Psoas muscle (tissue), 8 donors: ENCODE measurements at places on chromosomes 7 and 10. TPM values are rescaled to one million over a fixed set of nuclear protein-coding genes. Genes with fewer than 3 reads are reported as not detected.

DNA sequence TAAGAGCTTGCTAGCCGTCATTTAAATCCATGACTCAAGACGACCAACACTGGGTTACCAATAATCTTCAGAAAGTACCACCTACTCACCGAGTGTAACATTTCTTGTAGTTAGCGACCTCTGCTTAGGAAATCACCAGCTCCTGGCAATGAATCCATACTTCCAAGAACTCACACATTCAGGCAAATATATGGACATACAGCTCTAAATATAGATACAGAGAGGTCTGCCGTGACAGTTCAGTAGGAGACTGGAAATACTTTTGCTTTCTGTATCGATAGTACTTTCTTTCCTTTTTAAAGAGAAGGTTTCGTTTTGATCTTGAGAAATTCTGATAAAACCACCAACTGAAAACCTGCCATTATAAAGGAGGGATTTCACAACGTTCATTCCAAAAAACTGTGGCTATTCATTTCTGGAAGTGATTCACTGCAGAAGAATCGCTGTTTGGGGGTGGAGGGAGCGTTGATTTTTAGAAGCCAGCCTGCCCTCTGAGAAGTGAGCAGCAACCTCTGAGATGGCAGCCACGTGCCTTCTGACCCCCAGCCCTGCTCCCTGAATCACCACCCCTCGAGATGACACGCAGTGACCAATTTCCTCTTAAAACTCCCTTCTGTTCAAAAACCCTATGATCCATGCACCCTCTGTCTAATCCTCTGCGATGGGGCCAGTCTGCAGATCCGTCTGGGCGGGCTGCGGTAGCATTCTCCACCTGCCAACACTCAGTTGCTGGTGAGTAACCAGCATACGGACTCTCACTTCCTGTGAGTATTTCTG, 179.0 kb upstream of the KLF14 start:
- peak; percentile 82 for DNase-seq

- no peak for DNase-seq
These were observed 55.7 kb downstream of the CUBN start for GRCh38 chr10:17073725-17074540.

GRCh38 chr10:118827466-118828155, 72.8 kb upstream of the CACUL1 start:
- no peak for DNase-seq

DNA sequence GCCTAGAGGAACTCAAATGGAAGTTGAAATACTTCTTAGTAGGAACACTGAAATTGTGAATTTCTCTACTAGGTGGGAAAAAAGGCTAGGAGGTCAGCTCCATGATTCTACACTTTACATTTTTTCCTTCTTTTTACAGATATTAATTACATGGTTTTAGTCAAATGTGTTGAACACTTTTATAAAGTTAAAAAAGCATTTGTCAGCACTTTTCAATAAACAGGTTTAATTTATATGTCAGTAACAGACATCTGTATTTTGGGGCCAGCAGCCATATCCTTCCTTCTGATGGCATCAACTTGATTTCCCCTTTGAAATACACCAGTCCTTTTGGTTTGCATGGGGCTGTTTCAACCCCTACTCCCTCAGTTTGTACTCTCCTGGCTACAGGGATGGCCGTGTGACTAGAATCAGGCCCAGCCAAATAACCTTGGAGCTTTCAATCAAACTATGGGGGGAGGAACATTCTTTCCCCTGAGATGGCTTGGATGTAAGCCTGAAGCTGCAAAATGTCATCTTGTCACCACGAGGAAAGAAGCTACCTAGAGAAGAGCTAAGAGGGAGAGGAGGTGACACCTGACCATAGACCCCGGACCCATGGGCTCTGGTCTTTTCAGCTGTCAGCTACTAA, 171.0 kb upstream of the NEBL start:
- DNase-seq = no peak

GRCh38 chr7:129553899-129554461, 51.6 kb downstream of the SMKR1 start:
- DNase-seq = no peak

- DNase-seq = no peak
These were observed 76.1 kb downstream of the POLL start for GRCh38 chr10:101511938-101512337.

DNA sequence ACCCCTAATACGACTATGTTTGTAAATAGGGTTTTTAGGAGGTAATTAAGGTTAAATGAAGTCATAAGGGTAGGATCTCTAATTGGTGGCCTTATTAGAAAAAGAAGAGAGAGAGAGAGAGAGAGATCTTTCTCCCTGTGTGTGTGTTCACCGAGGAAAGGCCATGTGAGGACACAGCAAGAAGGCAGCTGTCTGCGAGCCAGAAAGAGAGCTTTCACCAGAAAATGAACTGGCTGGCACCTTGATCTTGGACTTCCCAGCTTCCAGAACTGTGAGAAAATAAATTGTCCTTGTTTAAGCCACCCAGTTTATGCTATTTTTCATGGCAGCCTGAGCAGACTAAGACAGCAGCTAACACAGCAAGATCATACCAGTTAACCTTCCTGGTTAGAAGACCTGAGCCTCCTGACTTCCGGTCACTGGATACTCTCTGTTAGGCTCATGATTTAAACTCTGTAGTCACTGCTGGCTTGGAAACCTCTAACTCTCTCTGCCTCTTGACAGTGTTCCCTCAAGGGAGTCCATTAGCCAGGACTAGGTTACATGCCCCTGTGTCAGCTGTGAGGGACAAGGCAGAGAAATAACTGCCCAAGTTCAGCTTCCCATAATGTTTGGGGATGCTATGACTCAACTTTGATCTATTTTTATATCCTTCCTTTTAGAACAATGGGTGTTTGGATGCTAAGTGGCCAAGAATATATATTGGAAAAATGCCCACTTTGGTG, 102.3 kb downstream of the DYNC1I1 start:
- no peak for DNase-seq

- no peak for DNase-seq
These were observed 119.3 kb upstream of the SEC61G start for GRCh38 chr7:54878339-54878738.

GRCh38 chr10:26733750-26734568, 36.5 kb downstream of the PDSS1 start:
- DNase-seq = no peak

GRCh38 chr10:98251399-98251798, 16.6 kb downstream of the LOXL4 start:
- DNase-seq = no peak

DNA sequence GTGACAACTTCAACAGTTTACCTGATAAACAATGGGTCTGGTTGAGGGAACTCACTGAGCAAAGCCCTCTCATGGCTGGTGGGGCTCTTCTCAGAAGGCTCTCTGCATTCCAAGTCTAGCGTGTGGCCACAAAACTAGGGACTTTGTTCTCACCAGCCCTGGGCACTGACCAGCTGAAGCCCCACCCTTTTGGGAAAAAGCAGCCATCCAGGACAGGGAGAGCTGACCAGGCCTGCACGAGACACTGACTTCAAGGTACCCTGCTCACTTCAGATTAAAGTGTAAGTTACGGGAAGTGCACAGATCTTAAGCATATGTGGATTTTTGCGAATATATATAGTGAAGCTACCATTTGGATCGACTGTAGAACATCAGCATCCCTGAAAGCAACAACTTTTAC, 67.4 kb upstream of the LRRC4 start:
- DNase-seq = no peak

DNA sequence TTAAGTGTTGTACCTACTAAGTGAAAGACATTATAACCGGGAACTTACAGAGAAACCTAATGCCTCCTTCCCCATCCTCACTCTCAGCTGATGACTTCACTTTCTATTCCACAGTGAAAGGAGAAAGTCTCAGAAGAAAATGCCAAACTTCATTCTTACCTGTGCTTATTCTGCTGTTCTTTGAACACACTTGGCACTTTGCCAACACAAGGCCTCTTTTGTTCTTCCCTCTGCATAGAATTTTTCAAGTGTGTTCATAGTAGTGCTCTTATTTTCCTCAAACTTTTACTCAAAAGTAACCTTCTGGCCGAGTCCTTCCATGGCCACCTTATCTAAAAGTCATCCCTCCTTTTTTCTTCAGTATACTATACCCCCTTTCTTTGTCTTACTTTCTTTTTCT, 59.4 kb upstream of the ETV1 start:
- no peak for DNase-seq

GRCh38 chr7:123209786-123210185, 10.0 kb upstream of the SLC13A1 start:
- no peak for DNase-seq

- DNase-seq = no peak
These were observed 338.4 kb downstream of the GLRX3 start for GRCh38 chr10:130474591-130474990.

DNA sequence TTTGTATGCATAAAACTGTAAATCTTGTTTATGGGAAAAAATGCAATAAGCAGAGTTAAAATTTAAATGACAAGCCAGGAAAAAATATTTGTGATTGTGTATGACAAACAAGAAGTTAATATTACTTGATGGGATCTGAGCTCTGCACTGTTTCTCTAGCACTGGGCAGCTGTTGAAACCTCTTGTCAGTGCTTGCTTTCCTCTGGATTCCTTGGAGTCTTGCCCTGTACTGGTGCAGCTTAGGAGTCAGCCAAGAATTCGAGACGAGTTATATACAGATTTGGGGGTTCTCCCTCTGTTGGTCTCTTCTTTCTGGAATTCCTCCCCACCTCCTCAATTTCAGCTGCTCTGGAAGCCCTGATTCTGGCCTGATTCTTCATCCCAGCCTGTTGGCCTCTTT, 24.3 kb upstream of the OPN4 start:
- no peak for DNase-seq

GRCh38 chr7:7922684-7923385, 45.8 kb upstream of the GLCCI1 start:
- no peak for DNase-seq

GRCh38 chr7:28168393-28169158, 12.0 kb downstream of the JAZF1 start:
- DNase-seq = no peak

- no peak for DNase-seq
These were observed 50.1 kb downstream of the ITPRID1 start for GRCh38 chr7:31563951-31564350.

Gene MYH16
- total RNA-seq = not detected

Gene CHRM2
- total RNA-seq = not detected

Gene IQCE
- 6.6 TPM for total RNA-seq

Gene TMEM26
- 0.10 TPM for total RNA-seq

Gene APBB1IP
- total RNA-seq = 2.8 TPM
